ENCODE measurements at places on chromosomes 3 and 15.

- no peak for DNase-seq
These were observed 175.8 kb downstream of the NSMCE3 start for GRCh38 chr15:29093696-29094343.

GRCh38 chr15:59687836-59688235 lies 1.3 kb downstream of the BNIP2 start:
- DNase-seq = no peak

GRCh38 chr15:75483106-75483505 lies 31.6 kb upstream of the SIN3A start:
- DNase-seq = no peak

DNA sequence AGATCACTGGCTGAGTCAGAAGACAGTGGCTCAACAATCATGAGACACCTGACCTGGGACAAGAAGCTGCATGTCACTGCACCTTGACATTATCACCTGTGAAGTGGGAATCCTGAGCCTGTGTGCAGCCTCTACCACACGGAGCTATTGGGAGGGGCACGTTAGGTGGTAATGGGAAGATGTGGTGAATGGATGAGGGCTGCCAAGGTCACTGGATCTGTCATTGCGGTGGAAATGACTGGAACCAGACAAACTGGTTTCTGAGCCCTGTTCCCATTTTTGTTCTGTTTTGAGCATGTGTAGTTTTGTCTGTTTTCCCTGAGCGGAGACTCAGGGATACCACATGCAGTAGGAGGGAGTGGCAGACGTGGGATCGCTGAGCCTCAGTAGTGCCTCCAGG lies 235.5 kb downstream of the OPA1 start:
- DNase-seq = no peak

- no peak for DNase-seq
These were observed 132.4 kb downstream of the RPL22L1 start for GRCh38 chr3:170737498-170738162.

DNA sequence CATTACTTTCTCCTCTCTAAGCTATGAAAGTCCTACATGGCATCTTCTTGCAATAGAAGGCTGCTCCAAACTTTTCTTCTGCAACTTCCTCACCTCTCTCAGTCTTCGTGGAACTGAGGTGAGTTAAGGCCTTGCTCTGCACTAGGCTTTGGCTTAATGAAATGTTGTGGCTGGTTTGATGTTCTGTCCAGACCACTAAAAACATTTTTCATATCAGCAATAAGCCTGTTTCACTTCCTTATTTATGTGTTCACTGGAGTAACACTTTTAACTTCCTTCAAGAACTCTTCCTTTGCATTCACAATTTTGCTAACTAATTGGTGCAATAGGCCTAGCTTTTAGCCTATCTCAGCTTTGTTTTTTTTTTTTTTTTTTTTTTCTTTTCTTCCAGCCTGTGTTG lies 335.3 kb upstream of the NECTIN3 start:
- DNase-seq = no peak

- DNase-seq = no peak
These were observed 231.6 kb downstream of the IGSF11 start for GRCh38 chr3:118803096-118803476.

DNA sequence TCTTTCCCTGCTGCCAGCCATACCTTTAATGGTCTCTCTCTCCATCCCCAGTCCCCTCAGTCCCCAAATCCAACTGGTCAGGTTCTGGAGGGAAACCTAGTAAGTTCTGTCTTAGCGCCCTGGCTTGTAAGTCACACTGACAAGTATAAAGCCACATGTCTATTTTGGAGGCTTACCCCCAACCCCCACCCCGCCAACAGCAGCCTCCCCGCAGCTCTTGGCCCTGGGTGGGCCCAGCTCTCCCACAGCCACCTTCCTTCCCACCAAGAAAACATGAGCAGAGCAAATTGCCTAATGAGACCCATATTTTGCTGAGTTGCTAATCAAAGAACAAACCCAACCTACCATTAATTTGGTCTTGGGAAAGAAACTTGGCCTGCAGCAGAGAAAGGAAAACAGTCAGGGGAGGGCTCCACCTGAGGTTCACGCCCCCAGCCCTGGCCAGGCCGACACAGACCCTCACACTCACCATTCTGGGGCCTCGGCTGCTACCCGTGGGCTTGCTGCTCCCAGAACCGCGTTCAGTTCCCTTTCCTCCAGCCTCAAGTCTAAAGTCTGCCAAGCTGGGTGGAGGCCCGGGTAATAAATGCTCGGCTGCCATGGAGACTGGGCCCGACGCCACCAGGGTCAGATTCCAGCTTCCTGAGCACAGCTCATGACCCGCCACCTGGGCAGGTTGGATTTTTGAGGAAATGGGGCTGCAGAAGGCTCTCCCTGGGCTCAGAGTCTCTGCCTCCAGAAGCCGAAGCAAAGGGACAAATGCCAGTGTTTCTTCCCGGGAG lies at the start of gene CALML4:
Gene CALML4 (minus strand): TSS at position 557 of the 782 bp plus-strand sequence. CDS start 85 bp downstream, at position 472.
- DNase-seq = no peak

Data from stimulated activated CD4-positive, alpha-beta T cell treated with anti-CD3 and anti-CD28 coated beads, Interleukin-1b, Interleukin-23, amount 100 ng/mL, for 1 hour (primary cell).